ENCODE measurements at places on chromosomes 4 and X.

DNA sequence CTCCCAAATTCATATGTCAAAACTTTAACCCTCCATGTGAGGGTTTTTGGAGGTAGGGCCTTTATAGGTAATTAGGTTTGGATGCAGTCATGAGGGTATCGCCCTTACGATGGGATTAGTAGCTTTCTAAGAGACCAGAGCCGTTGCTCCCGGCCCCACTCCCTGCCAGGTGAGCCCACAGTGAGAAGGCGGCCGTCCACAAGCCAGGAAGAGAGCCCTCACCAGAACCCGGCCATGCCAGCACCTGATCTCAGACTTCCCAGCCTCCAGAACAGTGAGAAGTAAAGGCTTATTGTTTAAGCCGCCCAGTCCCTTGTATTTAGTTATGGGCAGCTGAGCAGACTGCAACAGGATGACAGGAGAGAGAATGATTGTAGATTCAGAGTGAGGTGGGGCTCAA is 40.8 kb downstream of the DCTD start:
- DNase-seq = no peak

DNA sequence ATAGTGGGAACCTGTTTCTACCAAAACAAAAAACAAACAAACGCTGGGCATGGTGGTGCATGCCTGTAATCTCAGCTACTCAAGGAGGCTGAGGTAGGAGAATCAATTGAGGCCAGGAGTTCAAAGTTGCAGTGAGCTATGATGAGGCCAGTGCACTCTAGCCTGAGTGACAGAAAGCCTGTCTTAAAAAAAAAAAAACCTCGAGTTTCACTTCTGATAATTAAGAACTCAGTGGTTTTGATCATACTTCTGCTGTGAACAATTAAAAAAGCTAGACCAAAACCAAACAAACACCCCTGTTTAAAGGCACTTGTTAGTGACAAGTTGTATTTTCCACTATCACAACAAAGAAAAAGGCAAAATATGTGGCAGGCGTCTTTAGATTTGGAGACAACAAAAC is 15.0 kb upstream of the UBE2D3 start:
- DNase-seq = no peak

DNA sequence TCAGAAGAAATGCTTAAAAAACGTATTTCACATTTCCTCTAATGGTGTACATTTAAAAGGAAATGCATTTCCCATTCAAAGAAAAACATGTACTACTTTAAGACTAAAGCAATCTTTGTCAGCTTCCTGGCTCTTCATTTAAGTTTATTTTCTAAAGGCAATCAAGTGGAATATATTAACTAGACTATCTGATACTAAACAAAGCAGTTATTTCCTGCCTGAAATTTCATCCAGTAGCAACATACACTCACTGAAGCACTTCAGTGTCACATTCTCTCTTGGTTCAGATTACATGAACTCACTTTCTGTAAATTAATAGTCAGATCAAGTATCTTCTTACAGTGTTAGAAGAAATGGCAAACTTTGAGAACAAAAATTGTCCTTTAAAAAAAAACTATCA is 42.5 kb downstream of the LRBA start:
- peak; percentile 44 for DNase-seq

- DNase-seq = no peak
Observed at GRCh38 chr4:32112891-32113290, 1392.7 kb downstream of the PCDH7 start.

- no peak for DNase-seq
Observed at GRCh38 chr4:158036998-158037397, 135.8 kb downstream of the GASK1B start.

GRCh38 chr4:82679531-82679930 is 117.7 kb upstream of the TMEM150C start:
- DNase-seq = no peak

DNA sequence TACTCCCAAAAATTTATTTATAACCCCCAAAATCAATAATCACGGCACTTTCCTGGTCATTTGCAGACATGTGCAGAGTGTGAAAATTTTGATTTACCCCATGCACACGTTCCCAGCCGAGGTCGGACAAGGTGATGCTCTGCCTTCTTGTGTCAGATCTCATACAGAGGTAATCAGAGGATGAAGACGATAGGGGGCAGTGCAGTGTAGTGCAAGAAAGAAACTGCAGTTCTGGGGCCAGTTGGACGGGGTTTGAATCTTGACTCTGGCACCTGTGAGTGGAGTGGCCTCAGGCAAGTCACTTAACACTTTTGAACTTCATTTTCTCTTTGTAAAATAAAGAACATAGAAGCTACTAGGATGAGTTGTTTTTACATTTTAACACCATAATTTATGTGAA is 88.4 kb downstream of the FRMPD3 start:
- DNase-seq = peak; percentile 40

- no peak for DNase-seq
Observed at GRCh38 chr4:176188654-176189053, 6.7 kb downstream of the SPATA4 start.

DNA sequence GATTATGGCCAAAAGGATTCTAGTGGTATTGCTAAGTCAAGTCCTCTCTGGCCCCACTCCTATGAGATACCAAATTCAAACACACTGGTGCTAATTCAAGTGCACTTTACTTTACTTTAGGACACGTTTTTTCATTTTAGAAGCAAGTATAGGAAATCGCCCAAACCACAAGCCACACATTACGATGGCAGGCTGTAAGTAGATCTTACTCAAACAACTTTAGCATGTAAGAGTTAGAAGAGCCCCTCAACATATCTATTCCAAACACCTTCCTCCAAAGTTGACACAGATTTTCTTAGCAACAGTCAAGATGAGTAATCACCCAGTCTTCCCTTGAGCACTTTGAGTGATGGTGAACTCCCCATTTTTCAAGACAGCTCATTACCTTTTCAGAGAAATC is 43.6 kb downstream of the DRD5 start:
- DNase-seq = no peak

DNA sequence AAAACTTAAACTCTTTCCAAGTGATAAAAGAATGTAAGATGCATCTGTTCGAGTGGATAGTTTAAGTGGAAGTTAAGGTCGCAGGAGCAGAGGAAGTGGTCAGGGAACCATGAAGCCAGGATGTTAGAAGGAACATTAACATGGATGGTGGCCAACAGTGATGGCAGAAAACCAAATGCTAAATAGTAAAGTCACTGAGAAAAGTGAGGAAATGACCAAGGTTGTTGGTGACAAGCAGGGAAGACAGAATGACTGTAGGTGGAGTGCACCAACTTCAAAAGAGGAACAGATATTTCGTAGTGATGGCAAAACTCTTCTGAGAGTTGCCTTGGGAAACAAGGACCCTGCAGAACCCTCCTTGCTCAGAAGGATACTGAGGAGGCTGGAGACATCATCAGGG is 226.2 kb downstream of the PALLD start:
- DNase-seq = peak; percentile 83

GRCh38 chrX:10965174-10965798 is 145.8 kb upstream of the HCCS start:
- no peak for DNase-seq

GRCh38 chr4:1305781-1306455 is 16.2 kb downstream of the MAEA start:
- no peak for DNase-seq

DNA sequence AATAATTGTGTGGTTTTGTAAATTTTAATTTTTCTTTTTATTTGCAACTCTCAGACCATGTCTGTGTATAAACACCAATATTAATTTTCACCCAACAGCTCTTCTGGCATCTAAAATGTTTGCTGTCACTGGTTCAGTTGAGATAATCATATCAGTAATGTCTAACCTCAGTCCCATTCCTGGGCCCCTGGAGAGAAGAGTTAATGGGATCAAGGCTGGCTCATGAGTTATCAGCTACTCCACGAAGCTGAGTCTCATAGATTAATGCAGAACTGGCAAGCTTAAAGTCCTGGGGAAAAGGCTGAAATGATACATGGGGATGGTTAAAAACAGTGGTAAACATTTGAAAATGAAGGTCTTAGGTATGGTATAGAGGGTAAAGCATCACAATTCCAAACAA is 28.4 kb upstream of the TSPAN5 start:
- no peak for DNase-seq

- no peak for DNase-seq
Observed at GRCh38 chrX:103158317-103158621, 56.6 kb upstream of the BEX4 start.

DNA sequence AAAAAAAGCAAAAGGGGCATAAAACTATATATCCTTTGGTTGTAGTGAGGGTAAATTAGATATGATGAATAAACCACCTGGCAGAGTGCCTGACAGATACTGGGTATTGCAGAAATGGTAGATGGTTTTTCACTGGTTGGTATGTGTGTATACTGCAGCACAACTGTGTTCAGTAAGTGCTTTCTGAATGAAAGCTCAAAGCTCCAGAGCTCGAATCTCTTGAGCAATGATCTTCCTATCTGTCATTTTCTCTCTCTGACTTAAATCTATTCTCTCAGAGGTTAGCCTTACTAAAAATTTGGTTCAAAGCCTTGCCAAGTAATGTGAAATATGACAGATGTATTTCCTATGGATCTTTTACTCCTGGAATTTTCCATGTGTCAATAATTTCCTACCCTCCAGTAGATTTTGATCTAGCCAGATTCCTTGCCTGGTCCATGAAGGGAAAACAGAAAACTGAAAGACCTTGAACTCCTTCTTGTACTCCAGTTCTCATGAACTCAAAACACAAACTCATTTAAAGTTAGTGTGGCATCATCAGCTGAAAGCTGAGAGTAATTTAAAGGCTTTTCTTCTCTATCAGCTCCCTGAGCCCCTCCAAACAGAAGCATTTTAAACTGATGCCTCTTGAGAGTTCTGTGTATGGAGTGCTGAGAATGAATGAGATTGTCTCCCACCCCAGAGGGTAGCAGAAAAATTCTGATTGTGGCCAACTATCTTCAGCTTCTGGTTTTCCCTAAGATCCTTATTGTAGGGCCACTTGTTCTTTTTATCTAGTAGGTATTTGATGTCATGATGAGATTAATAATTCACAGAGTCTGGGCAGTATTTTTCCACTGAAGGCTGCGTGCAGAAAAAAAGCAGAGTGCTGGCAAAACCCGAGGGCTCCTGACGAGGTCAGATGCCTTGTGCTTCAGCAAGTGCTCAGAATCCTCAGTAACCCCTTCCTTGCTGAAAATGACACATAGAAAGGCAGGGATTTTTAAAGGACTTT is 363.4 kb upstream of the BOD1L1 start:
- DNase-seq = no peak

- DNase-seq = no peak
Observed at GRCh38 chrX:67723580-67724351, 179.9 kb downstream of the AR start.

DNA sequence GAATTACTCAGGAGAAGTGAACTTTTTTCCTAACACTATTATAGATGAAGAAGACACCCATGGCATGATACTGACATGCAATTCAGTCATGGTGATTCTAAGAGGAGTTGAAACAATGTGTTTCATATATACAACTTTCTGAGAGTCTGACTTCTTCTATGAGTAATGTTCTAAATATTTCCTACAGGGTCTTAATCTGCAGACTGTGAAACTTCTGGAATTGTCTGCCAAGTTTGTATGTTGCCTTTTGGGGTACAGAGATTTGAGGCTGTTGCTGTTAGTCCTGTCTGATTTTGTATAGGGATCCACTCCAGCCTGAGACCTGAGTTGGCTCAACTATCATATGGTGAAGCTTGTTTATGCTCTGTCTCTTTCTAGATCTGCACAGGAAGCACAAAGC is 160.6 kb upstream of the GATB start:
- peak; percentile 27 for DNase-seq

GRCh38 chrX:16141422-16142245 is 18.3 kb downstream of the GRPR start:
- no peak for DNase-seq

DNA sequence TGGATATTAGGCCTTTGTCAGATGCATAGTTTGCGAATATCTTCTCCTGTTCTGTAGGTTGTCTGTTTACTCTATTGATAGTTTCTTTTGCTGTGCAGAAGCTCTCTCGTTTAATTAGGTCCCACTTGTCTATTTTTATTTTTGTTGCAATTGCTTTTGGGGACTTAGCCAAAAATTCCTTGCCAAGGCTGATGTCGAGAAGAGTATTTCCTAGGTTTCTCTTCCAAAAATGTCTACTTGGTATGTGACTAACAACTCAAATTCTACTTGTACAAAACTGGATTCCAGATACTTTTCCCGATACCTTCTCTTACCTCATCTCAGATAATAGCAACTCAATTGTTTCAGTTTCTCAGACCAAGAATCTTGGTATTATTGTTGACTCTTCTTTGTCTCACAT is 142.4 kb upstream of the GLRA2 start:
- DNase-seq = no peak

GRCh38 chrX:70553516-70553915 is 108.9 kb downstream of the DLG3 start:
- no peak for DNase-seq

- no peak for DNase-seq
Observed at GRCh38 chr4:53802500-53802899, 211.2 kb upstream of the LNX1 start.

GRCh38 chr4:152997288-152997687 is 61.2 kb downstream of the FHDC1 start:
- DNase-seq = no peak

- peak; percentile 89 for DNase-seq
Observed at GRCh38 chr4:4859325-4859798, at the start of gene MSX1. TSS of gene MSX1 (plus strand) at chr4:4859665. CDS start at chr4:4859900, 235 bp downstream.

GRCh38 chr4:16626945-16627344 is 271.5 kb downstream of the LDB2 start:
- DNase-seq = peak; percentile 89
